ENCODE measurements at places on chromosomes 16 and 17.
A peak's percentile ranks its signal among the peaks of the same experiment; 100 is the strongest.

DNA sequence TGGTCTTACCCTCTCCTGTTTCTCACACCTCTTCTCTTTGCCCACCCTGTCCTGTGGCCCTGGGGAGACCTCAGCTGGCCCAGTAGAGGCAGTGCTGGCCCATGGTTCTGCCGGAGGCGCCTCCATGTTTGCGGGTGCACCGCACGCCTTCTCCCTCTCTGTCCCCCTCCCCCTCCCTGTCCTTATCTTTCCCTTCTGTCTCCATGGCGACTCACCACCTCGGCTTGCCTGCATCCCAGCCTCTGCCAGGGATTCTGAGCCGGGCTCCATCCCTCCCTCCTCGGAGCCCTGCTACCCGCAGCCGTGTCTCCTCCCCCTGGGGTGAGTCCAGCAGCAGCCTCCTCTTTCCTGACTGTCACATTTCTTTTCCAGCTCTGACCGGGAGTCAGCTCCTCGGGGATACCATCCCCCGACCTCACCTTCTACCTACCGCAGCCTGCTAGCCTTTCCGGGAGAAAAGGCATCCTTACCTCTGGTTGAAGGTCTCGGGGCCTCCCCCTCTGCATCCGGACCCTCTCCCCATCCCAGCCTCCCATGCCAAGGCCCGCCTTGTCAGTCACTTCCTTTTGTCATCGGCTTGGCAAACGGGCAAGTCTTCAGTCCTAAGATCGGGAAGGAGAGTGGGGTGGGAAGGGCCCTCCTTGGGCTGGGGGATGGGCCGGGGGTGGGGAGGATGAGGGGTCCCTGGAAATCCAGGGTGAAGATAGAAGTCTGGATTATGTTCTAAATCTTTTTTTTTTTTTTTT lies at the start of gene RNF112:
Gene RNF112 (plus strand): TSS at position 358 of the 746 bp plus-strand sequence. CDS start 177 bp downstream, at position 535.
- DNase-seq, result no peak

- DNase-seq, result no peak
These were observed 1.6 kb upstream of the GLP2R start for GRCh38 chr17:9824094-9824493.

- no peak for DNase-seq
These were observed 697 bp downstream of the NOL11 start for GRCh38 chr17:67718325-67718941.

DNA sequence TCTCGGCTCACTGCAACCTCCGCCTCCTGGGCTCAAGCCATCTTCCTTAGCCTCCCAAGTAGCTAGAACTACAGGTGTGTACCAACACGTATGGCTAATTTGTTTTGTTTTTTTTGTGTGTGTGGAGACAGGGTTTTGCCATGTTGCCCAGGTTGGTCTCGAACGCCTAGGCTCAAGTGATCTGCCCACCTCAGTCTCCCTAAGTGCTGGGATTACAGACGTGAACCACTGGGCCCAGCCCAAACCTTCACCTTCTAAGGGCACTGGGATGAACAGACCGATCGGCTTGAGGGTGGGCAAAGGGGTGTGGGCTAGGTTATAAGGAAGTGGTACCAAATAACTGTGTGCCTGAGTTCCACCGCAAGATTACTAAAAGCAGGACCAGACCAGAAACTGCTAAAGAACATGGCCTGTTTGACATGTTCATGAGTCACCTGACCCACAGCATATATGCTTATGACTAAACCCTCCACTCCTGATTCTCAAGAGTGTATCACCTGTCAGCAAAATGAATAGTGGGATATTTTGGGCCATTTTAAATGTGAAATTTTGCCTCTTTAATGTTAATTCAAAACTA lies 8.1 kb downstream of the TMEM97 start:
- no peak for DNase-seq

DNA sequence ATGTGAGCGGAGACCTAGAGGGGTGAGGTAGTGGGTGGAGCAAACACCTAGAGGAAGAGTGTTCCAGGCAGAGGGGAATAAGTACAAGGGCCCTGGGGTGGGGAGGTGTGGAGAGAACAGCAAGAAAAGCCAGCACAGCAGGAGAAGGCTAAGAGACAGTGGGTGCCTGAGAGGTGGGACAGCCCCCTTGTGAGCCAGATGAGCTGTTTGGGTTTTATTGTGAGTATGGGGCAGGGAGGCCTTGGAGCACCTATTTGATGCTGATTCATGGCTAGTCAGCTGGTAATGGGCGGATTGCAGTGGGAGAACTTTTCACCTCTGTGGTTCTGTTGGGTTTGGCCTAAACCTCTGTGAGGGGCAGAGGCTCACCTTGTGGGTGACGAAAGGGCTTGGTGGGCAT lies 68.4 kb downstream of the ABCC1 start:
- no peak for DNase-seq

GRCh38 chr16:56601325-56601724 lies 7.1 kb upstream of the MT2A start:
- no peak for DNase-seq

DNA sequence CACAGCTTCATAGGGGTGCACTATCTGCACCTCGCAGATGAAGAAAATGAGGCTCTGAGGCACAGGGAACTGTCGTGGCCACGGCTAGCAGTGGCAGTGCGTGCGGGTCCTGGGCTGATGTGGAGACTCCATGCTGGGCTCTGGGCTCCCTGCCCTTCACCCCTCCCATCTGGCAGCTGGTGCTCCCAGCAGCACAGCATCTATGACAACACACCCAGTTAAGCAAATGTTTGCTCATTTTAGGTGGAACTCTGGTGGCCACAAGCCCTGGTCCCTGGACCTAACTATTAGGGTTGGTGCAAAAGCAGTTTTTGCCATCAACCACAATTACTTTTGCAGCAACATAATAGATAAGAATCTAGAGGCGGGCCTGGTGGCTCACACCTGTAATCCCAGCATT lies 30.9 kb downstream of the IFT140 start:
- DNase-seq, result no peak

GRCh38 chr17:81528651-81529436 lies 667 bp downstream of the FSCN2 start:
- DNase-seq, result no peak

DNA sequence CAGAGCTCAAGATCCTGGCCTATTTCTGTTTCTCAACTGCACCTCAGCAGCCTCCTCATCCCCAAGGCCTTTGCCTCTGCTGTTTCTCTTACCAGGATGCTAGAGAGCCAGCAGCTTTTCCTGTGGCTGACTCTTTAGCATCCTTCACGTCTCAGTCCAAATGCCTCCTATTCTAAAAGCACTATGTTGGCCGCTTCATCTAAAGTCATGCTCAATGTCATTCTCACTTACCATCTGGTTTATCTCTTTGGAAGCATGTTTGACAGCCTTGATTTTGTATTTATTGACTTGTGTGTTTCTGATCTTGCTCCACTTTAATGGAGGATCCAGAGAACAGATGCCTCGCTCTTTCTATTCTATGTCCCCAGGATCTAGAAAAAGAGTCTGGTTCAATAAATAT lies 351.8 kb upstream of the CDH11 start:
- DNase-seq, result no peak

- DNase-seq, result no peak
These were observed 16.8 kb downstream of the KCTD5 start for GRCh38 chr16:2698965-2699750.

DNA sequence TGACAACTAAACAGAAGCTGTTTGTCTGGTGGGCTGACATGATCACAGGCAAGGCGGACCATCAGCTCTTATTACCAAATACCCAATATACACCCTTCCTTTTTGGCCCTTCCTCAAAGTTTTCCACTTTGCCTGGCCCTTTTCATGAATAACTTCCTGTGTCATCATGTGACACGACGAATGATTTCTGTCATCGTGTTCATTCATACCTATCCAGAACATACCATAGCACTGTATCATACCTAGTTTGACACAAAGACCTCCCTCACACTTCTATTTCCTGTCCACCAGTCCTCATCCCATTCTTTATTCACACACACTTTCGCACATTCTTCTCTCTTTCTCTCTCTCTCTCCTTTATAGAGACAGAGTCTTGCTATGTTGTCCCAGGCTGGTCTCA lies 131.8 kb downstream of the STX8 start:
- no peak for DNase-seq

- DNase-seq, result no peak
These were observed 60.0 kb downstream of the USP22 start for GRCh38 chr17:20982589-20983358.

GRCh38 chr17:40326832-40327199 lies 17.8 kb downstream of the RARA start:
- no peak for DNase-seq

DNA sequence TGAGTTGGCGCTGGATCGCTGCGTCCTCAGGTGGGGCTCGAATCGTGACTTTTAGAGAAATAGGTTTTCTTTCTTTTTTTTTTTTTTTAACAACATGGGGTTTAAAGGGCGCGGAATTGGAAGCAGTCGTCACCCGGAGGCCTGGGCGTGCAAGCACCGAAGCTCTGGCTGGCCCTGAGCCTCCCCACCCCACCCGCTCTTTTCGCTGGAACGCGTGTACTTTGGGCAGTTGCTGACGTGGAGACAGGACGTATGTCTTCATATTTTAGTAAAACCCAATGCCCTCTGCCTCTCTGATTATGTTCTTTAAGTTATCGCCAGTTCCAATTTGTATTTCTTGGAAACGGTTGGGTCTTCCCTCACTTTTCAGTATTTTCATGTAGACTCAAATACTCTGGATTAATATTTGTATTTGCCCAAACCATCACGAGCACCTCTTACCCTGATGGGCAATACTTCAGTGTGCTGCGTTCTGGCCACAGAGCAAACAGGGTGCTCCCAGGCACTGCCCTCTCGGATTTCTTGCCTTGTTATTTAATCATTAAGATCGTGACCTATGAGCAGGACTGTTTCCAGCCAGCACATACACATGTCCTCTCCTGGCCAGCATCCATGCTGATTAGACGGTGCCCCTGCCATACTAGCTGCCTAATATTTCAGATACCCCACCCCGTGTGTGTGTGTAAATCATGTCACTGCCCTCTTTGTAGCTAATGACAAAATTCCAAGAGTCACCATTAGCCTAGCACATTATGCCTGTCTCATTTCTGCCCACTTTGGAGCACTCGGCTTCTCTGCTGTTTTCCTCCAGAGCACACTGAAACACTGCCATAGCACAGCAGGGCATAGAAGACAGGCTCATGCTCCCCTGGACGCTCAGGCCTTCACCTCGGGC lies 805 bp upstream of the C16orf95 start:
- no peak for DNase-seq

DNA sequence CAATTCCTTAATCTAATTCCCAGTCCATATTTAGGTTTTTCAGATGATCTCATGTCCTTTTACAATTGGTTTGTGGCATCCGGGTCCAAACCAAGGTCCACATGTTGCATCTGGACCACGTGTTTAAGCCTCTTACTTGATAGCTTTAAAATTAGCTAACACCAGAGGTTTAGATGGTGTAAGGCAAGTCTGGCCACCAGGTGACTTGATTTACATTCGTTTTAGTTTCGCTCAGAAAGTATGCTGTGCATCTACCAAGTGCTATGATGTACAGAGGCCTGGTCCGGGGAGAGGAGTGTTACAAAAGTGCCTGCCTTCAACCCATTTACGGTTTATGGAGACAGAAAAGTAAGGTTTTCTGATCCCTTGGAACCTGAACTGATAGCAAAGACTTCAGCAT lies 878 bp upstream of the DNAJA2 start:
- DNase-seq, result peak; percentile 8

DNA sequence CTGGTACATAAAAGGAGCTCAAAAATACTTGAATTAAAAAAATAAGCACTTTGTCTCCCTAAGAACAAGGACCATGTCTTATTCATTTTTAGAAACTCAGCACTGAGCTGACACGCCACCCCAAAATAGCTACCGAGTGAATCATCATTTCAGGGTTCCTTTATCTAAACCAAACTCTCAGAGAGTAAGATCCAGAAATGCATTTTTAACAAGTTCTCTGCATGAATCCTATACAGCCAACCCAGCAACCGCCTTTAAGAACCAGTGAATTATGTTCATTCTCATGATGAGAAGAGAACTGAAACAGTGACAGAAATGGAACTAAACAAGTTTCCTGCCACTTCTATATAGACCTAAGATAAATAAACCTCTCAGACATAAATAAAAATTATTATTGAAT lies 8.7 kb downstream of the C16orf87 start:
- no peak for DNase-seq

DNA sequence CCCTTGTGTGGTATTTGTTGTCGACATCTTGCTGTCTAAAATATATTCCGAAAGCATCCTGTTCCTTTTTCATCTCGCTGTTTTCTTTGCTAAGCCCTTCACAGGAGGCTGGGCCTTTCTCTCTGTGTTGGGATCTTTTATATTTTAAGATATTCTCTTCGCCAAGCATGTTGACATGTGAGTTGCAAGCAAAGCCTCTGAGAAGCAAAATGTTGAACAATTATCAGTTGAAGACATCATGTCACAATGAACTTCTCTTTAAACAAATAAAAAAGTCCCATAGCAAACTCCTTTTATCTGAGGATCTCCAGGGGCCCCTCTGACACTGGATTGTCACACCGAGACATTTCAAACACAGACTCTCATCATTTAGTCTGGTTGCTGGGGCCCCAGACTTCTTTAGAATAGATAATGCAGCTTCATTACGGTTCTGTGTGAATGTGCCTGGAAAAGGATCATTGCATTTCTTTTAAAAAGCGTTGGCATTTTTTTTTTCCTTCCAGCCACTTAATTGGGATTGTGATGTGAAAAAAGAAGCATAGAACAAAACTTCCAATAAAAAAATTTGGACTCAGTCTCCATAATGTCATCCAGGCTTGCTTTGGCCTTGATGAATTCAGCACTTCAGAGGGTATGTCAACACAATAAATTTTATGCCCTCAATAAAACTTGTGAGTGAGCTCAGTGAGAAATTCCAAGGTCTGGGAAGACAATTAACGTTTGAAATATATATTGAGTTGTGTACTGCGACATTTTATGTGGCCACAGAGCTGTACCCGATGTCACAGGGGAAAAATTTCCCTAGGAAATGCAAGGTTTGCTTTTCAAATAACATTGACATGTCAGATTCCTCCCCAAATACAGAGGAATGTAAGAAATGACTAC lies 496.8 kb downstream of the XYLT1 start:
- DNase-seq, result no peak

DNA sequence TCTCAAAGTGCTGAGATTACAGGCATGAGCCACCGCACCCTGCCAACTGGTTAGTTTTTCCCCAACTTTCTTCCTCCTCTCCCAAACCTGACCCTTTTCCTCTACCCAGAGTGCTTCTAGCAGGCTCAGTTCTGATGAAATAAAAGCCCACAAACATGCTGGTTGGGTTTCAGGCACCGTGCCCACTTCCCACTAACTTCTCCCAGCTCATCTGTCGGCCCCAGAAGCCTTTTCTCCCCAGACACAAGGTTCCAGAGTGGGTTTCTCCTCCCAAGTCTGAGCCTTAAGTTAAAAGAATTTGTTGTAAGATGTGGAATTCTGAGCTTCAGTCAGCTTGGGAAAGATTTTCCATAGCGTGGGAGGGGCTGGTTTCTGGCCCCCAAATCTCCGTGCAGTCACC lies 11.5 kb upstream of the SCN4A start:
- DNase-seq, result no peak

DNA sequence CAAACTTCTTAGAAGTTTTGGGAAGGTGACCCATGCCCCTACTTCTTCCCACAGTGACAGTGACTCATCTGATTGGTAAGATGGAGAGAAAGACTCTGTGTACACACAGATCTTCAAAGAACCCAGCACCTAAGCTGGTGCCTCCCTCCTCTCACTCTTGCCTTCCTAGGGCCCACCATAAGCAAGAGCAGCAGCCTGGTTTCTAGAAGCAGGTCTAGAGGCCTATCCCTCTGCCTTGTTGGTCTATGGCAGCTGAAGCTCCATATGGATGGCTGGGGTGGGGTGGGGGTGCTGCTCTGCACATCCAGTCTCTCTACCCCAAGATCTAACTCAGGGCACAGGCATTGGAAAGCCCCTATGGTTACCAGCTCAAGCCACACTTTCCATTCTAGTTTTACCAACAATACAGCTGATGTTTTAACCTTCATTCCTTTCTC lies 47.5 kb downstream of the STAT3 start:
- DNase-seq, result peak; percentile 20

Measured in activated CD4-positive, alpha-beta T cell treated with anti-CD3 and anti-CD28 coated beads, Interleukin-2, amount 50 U/mL, for 1 hour (primary cell).